ENCODE measurements at places on chromosomes 5 and 9. TPM values are rescaled to one million over a fixed set of nuclear protein-coding genes. Genes with fewer than 3 reads are reported as not detected.

- DNase-seq = no peak
These were observed 9.0 kb upstream of the FAT2 start for GRCh38 chr5:151600069-151600665.

NKD2 gene
- 12.7 TPM for total RNA-seq

DNA sequence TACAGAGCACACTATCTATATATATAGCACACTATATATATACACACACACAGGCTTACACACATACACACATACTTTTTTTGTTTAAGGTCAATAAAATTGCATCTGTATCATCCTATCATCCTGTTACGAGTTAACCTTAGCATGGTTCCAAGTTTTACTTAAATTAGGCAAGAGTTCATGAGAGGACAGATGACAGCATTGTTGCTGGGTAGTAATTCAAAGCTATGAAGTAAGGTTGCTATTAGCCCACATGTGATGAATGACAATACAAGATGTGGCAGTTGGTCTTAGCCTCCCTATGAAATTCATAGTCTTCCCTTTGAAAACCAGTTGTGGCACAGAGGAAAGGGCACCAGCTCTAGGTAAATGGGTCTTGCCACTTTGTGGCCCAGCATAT is 438.1 kb downstream of the ACTL7B start:
- DNase-seq = no peak

- no peak for DNase-seq
These were observed 50.1 kb downstream of the TNFSF8 start for GRCh38 chr9:114880291-114880745.

LCP2 gene
- 10.2 TPM for total RNA-seq

DNA sequence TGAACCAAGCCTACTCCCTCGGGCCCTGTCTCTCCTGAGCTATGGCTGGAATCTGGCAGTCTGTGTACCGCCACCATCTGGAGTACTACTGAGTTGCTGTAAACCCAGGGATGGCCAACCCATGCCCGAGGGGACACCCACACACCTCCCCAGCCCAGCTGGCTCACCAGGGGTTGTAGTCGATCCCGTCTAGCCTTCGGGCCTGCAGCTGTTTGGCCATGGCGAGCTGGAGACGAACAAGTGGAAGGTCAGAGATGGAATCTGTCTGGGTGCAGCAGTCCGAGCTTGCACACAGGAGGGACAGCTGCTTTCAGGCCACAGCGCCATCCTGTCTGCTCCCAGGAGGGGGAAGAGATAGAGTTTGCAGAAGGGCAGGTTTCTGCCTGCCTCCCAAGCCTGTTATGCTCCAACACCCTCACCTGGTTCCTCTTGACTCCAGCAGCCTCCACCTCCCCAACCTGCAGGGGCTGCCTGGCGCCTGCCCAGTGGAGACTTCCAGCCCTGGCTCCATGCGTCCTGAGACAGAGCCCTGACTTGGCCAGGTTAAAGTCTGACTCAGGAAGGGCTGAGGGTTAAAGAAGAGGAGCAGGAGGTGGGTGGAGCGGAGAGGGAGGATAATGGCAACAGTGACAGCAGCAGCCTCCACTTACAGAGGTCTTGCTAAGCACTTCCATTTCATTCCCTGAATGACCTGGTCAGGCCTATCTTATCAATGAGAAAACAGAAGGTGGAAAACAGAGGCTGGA is 15.8 kb upstream of the SPOUT1 start:
- no peak for DNase-seq

PTGR1 gene
- 40.2 TPM for total RNA-seq

GRCh38 chr5:32692036-32692746 is 18.9 kb upstream of the NPR3 start:
- DNase-seq = no peak

ACTBL2 gene
- total RNA-seq = 5.8 TPM

Measured in skin of body (tissue), 3 donors.